Nephron progenitor cell (in vitro differentiated cells): ENCODE measurements at places on chromosomes 5 and 9.

DNA sequence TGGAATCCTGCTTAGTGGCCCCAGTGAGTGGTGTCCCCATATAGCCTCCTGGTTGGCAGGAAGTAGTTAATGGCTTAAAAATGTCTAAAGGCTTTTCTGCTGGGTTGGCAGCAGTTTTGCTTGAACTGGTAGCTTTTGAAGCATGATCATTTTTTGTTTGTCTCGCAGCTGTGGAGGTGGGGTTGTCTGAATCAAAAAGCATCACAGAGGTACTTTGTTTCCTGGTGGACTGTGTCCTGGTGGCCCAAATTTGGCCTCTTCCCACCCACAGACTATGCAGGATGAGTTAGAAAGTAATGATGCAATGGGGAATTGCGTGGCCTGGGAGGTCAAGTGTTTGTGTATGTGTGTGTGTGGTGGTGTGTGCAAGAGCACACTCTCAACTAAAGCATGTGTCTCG, 322.7 kb downstream of the ARHGEF28 start:
- no peak for DNase-seq

- peak; percentile 37 for DNase-seq
Measured at GRCh38 chr5:116652196-116652729, 77.6 kb upstream of the SEMA6A start.

DNA sequence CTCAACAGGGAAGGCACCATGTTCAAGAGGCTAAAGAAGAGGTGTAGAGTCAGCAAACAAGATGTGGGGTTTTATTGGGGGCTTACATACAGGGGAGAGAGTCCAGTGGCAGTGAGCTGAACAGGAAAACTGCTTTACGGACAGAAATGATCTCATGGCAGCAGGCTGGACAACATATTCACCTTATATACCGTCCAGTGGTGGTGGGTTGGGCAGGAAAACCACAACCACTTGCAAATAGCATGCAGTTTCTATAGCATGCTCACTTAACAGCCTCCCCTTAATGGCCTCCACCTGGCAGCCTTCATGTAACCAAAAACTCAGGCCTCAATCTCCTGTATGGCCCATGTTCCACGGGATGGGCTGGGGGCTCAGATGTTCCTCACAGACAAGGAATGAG, 5.4 kb downstream of the TNFSF8 start:
- DNase-seq, result no peak

GRCh38 chr9:127033789-127034188, 88.6 kb downstream of the ANGPTL2 start:
- no peak for DNase-seq

GRCh38 chr9:108603141-108603540, 252.6 kb downstream of the ACTL7B start:
- no peak for DNase-seq

DNA sequence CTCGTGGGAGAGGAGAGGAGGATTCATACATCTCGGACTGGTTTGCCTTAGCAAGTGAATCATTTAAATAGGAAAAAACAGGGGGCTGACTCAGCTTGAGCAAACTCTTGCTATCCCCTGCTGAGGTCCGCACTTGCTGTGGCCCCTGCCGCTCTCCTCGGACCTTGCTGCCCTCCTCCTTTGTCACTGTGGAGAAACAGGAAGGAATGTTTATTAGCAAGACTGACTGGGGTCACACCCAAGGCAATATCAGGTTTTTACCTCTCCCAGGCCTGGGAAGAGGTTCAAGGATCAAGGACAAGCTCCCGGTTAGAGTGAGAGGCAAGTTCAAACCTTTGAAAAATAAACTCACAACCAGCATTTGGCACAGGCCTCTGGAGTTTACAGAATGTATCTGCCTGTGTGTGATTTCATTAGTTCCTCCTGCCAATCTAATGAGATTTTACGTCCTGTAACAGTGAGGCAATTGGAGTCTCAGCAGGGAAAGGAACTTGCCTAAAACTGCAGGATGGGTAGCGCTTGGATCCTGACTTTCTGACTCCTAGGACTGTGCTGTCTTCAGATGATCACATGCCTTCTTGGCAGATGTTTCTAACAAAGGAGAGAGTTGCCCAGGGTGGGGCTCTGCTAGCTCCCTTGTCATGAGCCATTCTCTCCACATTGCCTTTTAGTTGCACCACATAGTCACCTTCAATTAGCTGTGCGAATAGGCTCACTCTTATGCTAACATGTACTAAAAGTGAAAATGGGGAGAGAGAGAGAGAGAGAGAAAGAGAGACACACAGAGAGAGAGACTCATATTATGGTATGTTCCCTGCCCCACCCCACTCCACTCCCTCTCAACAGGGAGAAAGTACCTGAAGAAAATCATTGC, 108.6 kb upstream of the CDKN2B start:
- peak; percentile 10 for DNase-seq

GRCh38 chr5:6162175-6162574, 216.2 kb downstream of the MED10 start:
- DNase-seq, result no peak

- DNase-seq, result no peak
Measured at GRCh38 chr9:134951461-134951860, 33.7 kb upstream of the FCN1 start.

DNA sequence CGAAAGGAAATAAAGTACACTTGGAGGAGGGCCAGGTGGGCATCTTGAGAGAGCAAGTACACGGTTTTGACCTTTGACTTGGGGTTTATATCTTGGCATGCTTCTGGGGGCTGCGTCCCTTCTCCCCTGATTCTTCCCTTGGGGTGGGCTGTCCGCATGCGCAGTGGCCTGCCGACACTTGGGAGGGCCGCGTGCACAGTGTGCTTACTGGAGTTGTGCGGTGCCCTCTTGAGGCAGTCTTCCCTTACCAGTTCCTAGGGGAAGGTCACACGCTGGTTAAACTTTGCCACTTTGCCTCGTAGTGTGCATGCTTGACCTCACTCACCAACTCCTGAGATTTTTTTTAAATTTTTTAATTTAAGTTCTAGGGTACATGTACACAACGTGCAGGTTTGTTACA, 4.3 kb upstream of the CLPTM1L start:
- DNase-seq, result no peak

DNA sequence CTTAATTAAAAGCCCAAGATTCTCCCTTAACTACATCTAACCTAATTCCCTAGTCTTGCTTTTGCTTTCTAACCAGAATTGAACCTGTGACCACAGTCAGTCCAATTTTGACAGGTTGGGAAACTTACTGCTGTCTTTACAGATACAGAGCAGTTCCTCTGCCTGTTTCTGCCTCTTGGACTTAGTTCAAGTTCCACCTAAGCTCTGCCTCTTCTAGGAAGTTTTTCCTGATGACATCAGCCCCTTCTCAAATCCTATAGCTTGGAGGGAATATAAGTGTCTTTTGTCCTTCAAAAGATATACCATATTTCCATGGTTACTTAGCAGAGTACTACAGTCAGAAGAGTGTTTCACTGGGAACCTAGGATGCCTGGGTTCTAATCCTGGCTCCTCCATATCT, 31.7 kb downstream of the BRINP1 start:
- DNase-seq, result no peak

- DNase-seq, result no peak
Measured at GRCh38 chr9:98185611-98186171, 6.7 kb downstream of the CORO2A start.

GRCh38 chr5:43290726-43291125, 22.5 kb downstream of the HMGCS1 start:
- DNase-seq, result no peak

- no peak for DNase-seq
Measured at GRCh38 chr9:687034-687785, 154.3 kb upstream of the DMRT1 start.

DNA sequence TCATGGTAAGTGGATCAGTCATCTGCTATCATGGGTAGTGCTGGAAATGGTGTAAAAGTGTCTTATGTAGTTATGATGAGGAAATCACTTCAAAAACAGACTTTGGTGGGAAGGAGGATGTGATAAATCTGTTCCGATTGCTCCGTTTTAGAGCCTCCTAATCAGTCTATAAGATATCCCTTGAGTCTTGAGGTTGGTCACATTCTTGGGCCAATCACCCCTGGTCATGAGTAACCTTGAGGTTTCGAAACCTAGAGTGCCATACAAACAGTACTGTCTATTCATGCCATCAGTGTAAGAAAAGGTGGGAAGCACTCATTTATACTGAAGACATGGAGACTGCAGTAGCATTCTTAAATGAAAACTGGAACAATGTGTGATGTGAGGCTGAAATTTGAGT, 45.8 kb downstream of the LRRTM2 start:
- no peak for DNase-seq

GRCh38 chr9:16825971-16826625, 44.4 kb downstream of the BNC2 start:
- DNase-seq, result no peak

GRCh38 chr5:1480217-1480616, 35.0 kb upstream of the SLC6A3 start:
- no peak for DNase-seq

GRCh38 chr5:116529615-116530014, 45.0 kb downstream of the SEMA6A start:
- no peak for DNase-seq

DNA sequence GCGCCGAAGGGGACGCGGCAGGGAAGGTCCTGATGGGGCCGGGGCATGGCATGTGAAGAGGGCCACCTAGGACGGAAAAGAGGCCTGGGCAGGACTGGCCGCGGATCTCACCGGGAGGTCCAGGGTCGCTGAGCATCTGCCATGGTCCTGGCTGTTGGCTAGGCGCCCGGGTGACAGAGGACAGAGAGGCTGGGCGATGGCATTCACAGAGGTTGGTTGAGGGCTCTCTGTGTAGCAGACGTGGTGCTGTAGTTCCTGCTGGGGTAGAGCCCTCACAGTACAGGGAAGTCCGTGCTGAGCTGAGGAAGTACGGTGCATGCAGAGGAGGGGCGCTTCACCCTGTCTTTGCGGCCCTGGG, 427 bp downstream of the PCYOX1L start:
- no peak for DNase-seq

DNA sequence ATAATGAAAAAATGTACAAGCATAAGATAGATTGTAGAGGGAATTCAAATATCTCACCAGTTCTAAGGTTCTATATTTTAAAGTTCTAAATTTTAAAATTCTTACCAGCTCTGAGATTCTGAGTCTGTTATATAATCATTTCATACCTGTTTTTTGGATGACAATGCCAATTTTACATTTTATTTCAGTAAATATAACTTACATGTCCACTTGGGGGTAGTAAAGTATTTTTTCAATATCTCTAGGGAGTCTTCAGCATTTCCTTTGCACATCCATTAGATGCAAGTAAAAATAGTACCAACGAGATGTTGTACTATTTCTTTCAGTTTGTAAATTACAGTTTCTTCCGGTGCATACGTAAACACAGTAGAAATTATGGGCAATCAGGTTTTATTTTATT, 25.7 kb downstream of the NMUR2 start:
- DNase-seq, result no peak

- DNase-seq, result peak; percentile 65
Measured at GRCh38 chr9:95313010-95313498, 4.5 kb downstream of the FANCC start.

DNA sequence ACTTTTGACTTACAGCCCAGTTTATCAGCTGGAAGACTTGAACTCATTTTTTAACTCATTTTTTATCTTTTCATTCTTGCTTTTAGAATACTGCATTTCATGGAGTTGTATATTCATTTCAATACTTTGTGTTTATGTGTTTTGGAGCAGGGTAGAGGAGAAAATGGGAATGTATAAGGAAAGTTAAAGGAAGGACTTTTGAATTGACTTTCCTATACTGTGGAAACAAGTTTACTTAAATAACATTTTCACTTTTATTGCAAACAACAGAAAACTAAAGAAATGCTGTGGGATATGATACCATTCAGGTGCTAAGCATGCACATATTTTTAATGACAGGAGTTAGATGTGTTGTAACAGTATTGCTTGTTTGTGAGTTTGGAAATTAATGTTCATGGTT, 11.7 kb downstream of the NIPBL start:
- DNase-seq, result no peak

GRCh38 chr9:108103046-108103693, 613.6 kb upstream of the KLF4 start:
- DNase-seq, result no peak

GRCh38 chr5:107402434-107403227, 268.1 kb downstream of the EFNA5 start:
- peak; percentile 16 for DNase-seq

- DNase-seq, result peak; percentile 4
Measured at GRCh38 chr5:89703817-89704216, 705.7 kb downstream of the CETN3 start.

DNA sequence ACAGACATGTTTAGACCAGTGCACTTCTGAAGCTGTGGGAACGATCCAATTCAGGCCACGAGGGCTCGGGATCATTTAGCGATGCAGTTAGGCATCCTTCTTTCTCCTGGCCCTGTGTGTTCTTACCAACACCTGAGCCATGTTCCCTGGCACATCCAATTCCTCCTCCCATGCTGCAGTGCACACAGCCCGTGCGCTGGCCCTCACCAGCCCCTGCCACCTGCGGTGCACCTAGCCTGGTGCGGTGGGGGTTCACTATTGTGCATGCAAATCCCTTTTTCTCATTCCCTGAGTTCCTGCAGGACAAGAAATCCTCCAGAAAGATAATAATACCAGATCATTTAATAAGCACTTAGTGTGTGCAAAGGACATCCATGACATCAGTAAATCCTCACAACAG, 53.5 kb downstream of the NEURL1B start:
- no peak for DNase-seq

GRCh38 chr9:120109242-120109641, 470.7 kb downstream of the CDK5RAP2 start:
- peak; percentile 53 for DNase-seq

- DNase-seq, result no peak
Measured at GRCh38 chr5:176514244-176514950, 22.8 kb downstream of the RNF44 start.

DNA sequence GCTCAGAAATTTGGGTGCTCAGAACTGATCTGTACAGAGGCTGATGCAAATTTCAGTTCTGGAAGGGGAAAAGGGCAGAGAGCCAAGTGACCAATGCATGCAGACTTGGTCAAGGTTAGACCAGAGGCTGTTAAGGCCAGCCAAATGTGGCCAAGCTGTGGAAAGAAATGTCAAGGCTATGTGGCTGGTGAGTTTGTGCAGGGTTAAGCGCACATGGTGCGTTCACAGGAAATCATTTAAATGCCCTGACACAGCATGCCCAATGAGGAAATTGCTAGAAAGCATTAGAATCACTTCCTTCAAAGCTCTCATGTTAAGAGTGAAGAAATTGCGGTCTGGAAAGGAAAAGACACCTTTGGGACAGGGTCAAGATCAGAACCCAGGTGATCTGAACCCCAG, 58.0 kb downstream of the PTPN3 start:
- no peak for DNase-seq

- DNase-seq, result no peak
Measured at GRCh38 chr5:53971551-53971950, 338.8 kb downstream of the ARL15 start.
